ENCODE measurements at places on chromosomes 3 and 15. TPM values are rescaled to one million over a fixed set of nuclear protein-coding genes. Genes with fewer than 3 reads are reported as not detected.

DNA sequence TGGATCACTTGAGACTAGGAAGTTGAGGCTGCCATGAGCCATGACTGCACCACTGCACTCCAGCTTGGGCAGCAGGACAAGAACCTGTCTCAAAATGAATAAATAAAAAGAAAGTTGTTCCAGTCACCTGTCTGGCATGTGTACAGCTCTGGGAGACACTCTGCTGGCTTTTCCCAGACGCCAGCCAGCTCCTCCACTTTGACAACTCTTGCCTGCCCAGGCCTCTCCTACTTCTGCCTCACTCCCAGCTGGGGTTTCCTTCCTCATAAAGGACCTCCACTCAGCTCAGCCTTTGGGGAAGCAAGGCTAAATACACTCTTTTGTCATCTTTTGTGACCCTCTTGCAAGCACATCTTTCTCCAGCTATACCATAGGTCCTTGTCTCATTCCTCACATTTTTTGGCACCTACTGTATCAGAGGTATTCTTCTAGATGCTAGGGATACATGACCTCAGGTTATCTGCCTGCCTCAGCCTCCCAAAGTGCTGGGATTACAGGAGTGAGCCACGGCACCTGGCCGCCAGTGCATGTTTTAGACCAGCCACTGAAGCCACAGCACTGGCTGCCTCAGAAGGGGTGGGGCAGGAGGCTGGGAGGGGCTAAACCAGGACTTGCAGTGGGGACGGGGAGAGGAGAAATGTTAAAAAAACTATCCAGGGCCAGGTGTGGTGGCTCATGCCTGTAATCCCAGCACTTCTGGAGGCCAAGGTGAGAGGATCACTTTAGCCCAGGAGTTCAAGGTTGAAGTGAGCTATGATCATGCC, 10.0 kb upstream of the ELP6 start:
- DNase-seq: no peak

GRCh38 chr3:119880966-119881365, 99.1 kb downstream of the NR1I2 start:
- no peak for DNase-seq

- peak; percentile 45 for DNase-seq
Measured at GRCh38 chr3:16496408-16497222, 16.9 kb downstream of the RFTN1 start.

DNA sequence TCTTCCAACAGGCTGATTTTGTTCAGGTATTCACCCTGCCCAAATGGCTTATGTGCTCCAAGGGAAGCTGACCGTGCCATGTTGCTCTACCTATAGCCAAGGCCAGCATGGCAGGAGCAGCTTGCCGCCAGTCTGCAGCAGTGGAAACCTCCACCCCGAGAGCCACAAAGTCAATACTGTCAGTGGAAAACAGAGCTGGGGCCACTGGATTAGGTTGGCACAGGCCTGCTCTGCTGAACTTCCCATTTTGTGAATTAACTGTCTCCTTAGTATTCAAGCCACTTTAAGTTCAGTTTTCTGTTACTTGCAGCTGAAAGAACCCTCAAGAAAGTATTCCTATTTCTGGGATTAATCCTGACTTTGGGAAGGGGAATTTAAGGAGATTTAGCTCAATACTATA, 63.8 kb upstream of the XCR1 start:
- DNase-seq: no peak

DNA sequence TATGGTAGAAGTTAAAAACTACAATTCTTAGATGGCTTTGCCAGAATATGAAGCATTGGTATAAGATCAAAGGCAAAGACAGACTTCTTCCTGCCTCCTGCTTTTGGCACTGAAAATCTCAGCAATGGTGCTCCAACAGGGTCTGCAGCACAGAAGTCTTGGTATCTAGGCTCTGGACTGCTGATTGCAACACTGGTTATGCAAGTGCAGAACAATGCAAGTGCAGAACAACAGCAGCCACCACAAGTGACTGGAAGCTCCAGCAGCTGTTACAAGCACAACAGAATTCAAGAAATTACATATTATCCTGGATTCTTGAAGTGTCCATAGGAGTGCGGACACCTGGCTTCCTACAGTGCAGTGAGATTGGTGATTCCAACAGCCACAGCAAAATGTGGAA, 33.7 kb downstream of the ZBTB20 start:
- DNase-seq: peak; percentile 6

DNA sequence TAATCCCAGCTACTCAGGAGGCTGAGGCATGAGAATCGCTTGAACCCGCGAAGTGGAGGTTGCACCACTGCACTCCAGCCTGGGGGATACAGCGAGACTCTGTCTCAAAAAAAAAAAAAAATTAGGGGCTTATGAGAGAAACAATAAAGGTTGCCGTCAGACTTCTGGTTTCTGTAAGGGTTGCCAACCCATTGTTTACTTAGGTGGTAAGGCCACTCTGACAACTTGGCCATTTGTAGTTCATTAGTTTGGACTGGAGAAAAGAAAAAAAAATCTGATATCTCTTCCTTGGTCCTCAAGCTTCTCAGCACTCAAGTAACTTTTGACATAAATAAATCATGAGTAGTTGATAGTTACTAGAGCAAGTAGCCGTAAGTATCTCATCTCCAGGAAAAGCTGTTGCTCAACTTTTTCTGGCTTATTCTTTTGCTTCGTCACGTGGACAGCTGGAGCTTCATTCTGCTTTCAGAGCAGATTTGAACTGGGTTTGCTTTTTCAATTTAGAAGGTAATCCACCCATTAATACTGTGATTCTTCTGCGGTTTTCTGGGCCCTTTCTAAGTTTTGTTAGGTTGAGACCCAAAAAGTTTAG, 9.4 kb downstream of the SNX1 start:
- no peak for DNase-seq

- no peak for DNase-seq
Measured at GRCh38 chr15:80036071-80036470, 23.4 kb upstream of the ZFAND6 start.

GRCh38 chr3:188212308-188212969, 58.5 kb downstream of the LPP start:
- DNase-seq: no peak

DNA sequence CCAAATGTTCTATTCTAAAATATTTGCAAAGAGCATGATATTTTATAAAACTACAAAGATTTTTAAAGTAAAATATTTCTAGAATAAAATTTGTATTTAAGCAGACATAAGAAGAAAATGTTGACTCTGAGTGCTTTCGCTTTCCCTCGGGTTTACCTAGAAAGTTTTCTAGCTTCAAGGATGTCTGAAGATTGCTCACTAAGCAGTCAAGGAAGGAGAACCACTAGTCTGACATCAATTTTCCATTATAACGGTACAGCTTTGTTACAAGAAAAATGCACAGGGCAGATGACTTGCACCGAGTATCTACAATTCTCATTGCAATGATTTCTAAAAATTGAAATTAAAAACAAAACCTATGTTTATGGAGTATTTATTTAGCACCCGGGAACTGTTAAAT, 14.2 kb downstream of the GPR15 start:
- no peak for DNase-seq

- no peak for DNase-seq
Measured at GRCh38 chr3:150393745-150394144, 14.4 kb upstream of the TSC22D2 start.

MELTF gene
- total RNA-seq: 12.9 TPM

UTS2B gene
- total RNA-seq: not detected

DUOXA2 gene
- total RNA-seq: not detected

HYAL1 gene
- total RNA-seq: 1.4 TPM

CACNA2D2 gene
- total RNA-seq: not detected

ACSBG1 gene
- not detected for total RNA-seq

ZNF385D gene
- 0.44 TPM for total RNA-seq

THOC7 gene
- 186 TPM for total RNA-seq

HRG gene
- total RNA-seq: not detected

All from MG63 (cell line).